ENCODE measurements at places on chromosomes 11 and 22.

DNA sequence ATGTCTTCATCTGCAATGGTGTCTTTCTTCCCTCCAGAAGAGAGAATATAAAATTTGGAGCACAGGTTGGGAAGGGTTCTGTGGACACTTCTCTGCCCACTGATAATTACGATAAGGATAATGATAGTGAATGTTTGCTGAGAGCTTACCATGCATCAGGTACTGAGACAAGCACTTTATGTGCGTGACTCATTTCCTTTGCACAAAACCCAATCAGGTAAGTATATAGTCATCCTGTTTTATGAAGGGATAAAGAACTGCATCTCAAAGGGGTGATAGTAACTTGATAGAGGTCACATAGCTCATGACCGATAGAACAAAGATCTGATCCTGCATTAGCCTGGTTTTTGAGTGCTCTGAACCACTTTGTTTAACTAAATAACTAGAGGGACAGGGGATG lies 9.4 kb downstream of the DRD2 start:
- DNase-seq = no peak

GRCh38 chr11:60718524-60719316 lies 5.8 kb upstream of the MS4A18 start:
- DNase-seq = no peak

DNA sequence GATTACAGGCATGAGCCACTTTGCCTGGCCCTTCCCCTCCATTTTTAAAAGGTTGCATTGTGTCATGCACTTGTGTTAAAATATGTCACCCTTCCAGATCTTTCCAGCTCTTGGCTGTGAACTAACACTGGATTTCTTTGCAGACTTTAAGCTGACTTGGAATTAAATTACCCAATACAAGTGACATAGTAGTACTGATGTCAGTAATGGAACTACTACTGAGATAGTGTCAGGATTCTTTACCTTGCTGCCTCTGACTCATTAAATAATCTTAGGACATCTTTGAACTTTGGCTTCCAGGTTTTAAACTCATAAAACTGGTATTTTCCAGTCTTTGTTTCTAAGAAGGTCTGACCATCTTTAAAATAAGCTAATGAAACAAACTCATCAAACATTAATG lies 51.8 kb upstream of the OR4B1 start:
- no peak for DNase-seq

- no peak for DNase-seq
Observed at GRCh38 chr11:19577976-19578619, 134.5 kb upstream of the NAV2 start.

GRCh38 chr11:3617990-3618389 lies 23.8 kb downstream of the ART5 start:
- no peak for DNase-seq

GRCh38 chr11:66741153-66741552 lies 12.1 kb upstream of the SPTBN2 start:
- no peak for DNase-seq

DNA sequence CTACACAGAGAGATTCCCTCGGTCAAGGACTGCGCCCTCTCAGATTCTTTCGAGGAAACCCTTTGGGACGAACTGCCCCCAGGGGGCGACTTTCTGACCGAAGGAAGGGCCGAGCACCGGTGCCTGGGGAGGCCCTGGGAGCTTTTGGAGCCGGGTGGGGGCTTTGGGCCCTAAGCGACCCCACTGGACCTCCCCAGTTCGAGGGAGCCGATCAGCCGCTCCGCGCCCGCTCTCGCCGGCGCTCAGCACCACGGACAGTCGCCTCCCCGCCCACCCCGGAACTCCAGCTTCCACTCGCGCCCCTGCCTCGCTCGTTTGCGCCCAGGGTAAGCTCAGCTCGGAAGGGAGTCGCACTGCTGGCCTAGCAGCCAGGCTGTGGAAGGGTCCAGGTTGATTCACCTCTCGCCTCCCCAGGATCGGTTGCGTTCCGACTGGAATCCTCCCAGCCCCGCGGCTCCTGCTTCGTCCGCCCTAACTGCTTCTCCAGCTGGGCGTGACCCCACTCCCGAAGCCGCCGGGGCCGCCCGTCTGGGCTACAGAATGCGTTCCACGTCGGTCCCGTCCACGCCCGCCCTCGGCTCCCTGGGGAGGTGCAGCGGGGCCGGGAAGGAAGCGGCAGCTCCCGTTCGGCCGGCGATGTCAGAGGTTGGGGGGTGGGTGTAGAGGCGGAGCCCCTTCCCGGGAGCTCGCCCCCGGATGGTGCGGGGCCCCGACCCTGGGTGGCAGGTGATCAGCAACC lies 428 bp downstream of the SCN3B start:
- DNase-seq = peak; percentile 76

- no peak for DNase-seq
Observed at GRCh38 chr11:45216901-45217300, 69.2 kb downstream of the SYT13 start.

GRCh38 chr22:41338614-41339212 lies 37.4 kb downstream of the ZC3H7B start:
- DNase-seq = no peak

DNA sequence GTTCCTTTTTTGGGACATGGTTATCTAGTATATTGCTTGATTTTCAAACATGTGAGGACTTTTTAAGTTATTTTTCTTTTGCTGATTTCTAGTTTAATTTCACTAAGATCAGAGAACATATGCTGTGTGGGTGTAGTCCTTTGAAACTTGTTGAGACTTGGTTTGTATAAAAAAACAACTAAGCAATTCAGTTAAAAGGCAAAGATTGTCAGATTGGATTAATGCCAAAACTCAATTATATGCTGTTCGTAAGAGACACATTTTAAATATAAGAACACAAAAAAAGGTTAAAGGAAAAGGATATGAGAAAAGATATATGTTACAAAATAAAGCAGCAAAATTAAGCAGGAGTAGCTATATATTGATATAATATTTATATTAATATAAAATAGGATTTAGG lies 17.8 kb upstream of the RRM1 start:
- no peak for DNase-seq

DNA sequence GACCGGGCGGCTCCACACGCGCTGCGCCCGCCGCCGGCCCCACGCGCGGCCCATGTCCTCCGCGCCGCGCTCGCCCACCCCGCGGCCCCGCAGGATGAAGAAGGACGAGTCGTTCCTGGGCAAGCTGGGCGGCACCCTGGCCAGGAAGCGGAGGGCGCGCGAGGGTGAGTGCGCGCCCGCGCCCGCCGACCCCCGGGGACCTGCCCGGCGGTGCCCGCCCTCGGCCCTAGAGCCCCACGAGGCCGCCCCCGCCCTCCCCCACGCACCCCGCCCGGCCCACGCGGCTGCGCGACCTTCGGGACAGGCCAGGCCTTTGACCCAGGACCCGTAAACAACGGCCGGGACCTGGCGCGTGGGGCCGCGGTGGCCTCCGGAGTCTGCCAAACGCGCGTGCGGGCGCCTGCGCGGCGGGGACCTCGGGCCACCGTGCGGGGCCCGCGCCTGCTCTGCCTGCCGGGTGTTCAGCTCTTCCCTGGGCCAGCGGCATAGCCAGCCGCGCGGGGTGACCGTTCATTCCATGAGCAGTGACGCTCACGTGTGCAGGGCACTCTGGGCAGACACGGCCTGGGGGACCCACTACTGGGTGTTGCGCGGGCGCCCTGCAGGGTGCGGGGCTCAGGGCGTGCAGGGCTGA lies at the start of gene PARVB:
PARVB (plus strand) TSS at position 15 of the 634 bp plus-strand sequence; CDS start at position 53, 38 bp downstream.
- peak; percentile 77 for DNase-seq

DNA sequence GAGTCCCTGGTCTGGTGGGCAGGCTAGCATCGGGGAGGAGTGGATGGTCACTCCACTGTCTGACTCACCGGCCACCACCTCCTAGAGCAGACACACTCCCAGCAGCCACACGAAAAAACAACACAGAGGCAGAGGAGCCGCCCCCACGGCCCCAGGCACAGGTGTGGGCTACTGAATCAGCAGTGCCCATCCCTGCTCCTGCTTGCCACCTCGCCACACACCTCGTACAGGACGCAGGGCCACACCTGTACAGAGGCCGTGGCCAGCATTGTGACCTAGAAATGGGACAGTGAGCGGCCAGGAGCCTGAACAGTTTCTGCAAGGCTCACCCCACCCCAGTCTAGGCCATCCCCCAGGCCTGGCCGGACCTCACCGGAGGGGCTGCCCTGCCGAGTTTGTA lies 14.0 kb downstream of the TRIM29 start:
- no peak for DNase-seq

GRCh38 chr11:67344264-67344663 lies 9.1 kb downstream of the POLD4 start:
- DNase-seq = no peak

GRCh38 chr11:2599561-2600189 lies 100.1 kb downstream of the KCNQ1OT1 start:
- DNase-seq = no peak

DNA sequence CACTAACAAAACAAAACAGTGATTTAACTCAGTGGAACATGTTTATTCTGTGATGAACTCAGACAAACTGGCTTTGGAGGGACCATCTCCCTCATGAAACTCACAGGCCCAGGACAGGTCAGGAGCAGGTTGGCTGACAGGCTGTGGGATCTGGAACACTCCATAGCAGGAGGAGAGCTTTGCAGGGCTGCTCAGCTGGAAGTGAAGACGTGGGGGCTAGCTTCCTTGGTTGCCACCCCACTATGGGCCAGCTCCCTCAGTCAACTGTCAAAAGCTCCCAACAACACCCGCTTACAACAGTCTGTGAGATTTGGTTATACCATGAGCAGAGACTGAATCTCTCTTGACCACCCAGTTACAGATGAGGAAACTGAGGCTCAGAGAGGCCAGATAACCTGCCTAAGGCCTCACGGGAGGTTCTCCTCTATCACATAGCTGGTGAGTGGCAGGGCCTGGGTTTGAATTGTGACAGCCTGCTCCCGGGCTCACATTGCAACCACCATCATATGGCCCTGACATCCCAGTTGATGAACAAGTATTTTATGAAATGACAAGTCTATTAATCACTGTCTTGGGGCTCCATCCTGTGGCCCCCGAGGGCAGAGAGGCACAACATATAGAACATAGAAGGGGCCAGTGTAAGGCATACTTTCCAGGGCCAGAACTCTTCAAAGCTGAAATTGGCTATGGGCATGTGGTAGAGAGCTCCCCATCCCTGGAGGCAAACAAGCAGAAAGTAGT lies 473.4 kb downstream of the MN1 start:
- no peak for DNase-seq

DNA sequence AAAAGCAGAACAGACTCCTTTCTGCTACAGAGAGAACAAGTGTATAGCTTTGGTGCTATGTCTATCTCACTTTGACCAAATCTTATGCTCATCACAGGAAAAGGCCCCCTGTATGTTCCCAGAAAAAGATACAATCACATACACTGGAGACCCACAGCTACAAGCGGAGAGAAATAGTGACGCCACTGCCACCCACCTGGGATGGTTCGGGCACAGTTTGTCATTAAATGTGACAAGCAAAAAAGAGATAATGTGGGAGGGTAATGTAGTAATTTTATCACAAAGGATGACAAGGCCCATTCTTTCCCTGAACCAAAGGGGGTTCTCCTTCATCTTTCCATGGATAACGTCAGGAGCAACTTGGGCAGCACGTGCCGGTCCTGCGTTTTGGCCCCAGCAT lies 32.0 kb downstream of the THOC5 start:
- no peak for DNase-seq

- no peak for DNase-seq
Observed at GRCh38 chr11:119509969-119510401, 87.0 kb upstream of the THY1 start.

DNA sequence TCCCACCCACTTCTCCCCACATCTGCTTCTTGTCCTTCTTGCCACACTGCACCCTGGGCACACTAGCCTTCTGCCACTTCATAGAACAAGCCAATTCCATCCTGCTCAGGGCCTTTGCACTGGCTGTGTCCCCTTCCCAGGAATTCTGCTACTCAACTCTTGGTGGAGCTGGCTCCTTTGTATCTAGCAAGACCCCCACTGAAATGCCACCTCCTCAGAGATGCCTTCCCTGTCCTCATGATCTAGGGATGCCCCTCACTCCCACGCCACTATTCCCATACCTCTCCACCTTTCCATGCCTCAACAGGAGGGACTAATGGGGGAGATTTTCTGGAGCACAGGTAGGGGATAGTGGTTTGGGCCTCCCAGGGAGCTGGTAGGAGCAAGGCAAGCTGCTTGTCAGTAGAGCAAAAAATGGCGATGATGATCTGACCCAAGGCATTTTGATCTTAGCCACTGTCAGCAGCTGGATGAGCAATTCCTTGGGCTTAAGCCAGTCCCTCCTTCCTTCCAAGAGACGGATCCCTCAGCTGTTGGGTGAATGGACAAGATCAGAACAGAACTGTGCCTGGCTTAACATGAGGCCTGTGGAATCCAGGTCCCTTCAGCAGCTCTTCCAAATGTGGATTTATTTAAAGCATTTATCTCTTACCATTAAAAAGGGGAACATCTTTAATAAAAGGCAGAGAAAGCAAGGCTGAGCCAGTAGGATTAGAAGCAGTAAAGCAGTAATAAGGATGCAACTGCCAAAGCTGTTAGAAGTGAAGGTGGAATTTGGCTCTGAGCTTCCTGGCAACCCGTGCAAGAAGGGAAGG lies 4.0 kb upstream of the PRDM11 start:
- peak; percentile 6 for DNase-seq

DNA sequence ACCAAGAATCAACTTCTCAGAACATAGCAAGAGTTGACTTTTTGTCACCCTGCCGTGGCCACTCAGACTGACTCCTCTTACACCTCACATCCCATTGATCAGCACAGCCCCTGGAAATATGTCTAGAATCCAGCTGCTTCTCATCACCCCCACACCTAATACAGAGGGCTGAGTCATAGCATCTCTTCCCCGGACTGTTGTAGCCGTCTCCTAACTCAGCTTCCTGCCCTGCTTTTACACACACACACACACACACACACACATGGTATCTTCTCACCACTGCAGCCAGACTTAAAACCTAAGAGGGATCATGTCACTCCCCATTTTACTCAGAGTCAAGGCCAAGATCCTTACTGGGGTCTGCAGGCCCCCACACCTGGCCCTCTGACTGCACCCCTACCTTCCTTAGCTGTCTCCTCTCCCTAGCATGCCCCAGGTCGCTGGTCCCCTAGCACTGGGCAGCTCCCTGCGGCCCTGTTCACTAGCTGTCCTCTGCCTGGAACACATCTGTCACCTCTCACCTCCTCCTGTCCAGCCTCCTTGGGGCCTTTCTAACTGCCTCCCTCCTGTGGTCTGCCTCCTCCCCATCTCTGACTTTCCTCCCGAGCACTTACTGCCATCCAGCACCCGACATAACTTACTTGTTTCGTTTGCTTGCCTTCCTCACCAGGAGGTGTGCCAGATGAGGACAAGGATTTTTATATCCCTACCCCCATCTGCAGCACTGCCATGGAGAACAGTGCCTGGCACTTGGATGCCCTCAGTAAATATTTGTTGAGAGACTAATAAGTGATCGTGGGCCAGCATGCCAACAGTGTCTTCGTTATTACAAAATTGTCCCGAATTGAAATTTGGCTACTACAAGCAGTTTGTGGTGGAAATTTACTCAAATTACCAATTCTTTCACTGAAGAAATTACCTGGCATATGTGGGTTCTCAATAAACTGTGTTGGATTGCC lies 61.9 kb downstream of the BMAL1 start:
- DNase-seq = no peak

GRCh38 chr11:98545544-98546175 lies 475.1 kb upstream of the CNTN5 start:
- DNase-seq = no peak

All from D341Med (cell line).